ENCODE measurements at places on chromosomes 16 and 17.

DNA sequence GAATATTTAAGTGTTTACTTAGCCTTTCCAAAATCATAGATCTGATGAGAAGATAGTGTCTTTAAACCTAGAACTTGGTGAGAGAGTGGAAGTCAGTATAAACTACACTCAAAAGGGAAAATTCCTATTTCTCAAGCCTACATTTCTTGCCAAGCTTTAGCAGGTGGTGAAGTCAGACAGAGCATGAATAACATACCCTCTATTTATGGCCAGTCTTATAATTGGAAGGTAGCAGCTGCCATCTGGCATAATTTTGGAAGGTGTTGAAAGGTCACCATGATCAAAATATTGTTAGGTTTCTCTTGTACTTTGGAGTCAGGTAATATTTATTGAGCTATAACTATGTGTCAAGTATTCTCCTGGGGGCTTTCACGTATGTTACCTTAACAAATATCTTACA is 729.3 kb upstream of the KIF2B start:
- DNase-seq = no peak

DNA sequence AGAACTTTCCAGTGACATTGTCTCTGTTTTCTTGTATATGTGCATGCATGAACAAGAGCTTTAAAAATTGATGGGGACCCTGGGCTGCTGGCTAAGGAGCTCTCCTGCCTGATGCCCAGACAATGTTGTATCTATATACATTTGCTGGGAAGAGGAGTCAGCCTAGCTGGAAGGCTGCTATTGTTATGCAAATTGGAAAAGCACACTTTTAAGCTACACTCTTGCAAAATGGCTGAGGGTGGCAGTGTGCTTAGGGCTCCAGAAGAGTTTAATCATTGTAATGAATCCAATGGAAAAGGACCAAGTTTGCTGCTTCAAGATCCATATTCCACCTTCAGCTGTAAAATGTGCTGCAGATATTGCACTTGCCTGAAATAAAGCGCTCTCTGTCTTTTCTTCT is 171.8 kb downstream of the PRKCA start:
- DNase-seq = no peak

DNA sequence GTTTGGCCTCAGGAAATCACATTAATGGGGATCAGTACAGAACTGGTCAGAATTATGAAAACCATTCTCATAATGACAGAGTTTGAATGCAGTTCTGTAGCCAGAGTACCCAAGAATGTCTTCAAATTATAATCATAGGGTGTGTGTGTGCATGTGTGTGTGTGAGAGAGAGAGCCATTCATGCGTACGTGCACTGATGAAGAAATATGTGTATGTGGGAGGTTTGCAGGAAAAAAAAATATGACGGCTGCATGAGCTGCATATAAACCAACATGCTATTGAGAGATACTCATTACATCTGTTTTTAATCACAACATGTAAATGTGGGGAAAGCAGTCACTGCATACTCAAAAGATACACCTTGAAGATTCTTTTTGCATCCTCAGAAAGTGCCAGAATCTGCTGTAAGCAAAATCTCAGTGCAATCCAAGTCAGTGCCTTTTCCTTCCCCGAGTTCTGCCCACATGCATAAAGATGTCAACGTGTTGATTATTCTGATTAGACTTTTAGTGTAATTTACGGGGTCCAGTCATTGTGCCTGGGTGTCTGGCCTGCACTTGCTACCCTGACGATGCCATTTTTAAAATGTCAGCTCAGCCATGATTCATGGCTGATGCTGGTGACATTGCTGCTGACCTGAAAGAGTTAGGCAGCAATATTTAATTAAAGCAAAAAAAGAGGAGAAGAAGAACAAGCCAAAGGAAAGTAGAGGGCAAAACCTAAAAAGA is 378.7 kb upstream of the ZFHX3 start:
- DNase-seq = no peak

- DNase-seq = no peak
These were observed 70.1 kb downstream of the SMG6 start for GRCh38 chr17:2233441-2233947.

DNA sequence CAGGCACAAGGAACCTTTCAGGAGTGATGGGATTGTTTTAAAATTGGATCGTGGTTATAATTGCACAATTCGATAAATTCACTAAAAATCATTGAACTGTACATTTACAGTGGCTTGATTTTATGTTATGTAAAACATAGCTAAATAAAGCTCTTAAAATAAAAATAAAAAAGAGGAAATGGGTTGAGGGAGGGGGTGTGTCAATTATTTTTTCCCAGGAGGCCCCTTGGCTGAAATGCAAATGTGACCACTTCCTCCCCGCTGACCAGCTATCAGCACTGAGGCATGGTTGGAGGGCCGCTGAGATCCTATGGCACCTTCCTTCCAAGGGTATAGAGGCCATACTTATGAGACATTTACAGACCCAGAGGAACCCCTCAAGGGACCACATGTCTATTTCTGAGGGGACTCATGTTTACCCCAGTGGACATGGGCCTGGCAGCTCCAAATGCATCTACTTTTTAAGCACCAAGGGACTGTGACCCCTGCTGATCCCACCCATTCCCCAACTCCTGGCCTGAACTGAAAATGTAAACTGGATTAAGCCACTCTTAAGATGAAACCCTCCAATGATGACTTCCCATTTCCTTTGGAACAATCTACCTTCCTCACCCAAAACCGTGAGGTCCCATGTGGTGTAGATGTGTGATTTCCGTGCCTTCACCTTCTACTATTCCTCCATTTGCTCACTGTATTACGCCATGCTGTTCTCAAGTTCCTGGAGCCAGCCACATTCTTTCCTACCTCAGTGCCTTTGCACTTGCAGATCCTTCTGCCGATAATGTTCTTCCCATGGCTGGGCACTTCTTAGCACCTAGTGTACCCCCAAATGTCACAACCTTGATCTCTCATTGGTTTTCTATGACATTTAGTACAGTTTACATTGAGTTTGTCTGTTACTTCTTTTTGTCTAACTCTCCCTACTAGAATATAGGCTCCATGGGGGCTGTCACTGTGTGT is 2.8 kb upstream of the IL21R start:
- no peak for DNase-seq

GRCh38 chr17:60817192-60817591 is 139.5 kb downstream of the BCAS3 start:
- DNase-seq = no peak

DNA sequence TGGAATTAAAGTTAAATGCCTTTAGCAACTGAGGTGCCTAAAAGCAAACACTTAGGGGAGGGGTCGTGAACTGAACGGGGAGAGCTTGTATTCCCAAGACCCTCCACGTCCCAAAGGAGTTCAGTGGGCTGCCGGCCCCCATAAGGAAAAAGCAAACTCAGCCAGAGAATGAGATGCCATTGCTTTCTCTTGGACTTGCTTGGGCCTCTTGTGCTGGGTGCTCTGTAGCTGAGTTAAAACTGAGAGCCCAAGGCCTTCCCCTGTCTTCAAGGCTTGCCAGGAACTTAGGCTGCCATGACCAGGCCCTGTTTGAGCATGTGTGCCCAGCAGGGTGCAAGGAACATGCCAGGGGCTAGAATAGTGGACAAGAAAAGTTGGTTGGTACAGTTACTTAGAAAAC is 199.8 kb downstream of the IRX3 start:
- no peak for DNase-seq

DNA sequence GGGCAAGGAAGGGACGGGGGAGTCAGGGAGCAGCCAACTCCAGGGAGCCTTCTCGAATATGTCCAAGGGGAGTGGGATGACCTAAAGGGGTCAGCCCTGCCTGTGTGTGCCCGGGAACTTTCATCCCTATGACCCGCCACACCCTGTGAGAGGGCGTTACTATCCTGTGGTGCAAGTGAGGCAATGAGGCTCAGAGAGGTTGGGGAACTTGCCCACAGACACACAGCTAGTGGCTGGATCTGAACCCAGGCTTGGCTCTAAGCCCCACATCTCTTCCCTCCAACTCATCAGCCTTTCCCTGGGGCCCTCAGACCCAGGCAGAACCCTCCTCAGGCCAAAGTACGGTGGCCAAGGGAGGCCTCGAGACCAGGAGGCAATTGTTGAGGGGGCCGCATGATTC is 23.2 kb downstream of the JUP start:
- no peak for DNase-seq

DNA sequence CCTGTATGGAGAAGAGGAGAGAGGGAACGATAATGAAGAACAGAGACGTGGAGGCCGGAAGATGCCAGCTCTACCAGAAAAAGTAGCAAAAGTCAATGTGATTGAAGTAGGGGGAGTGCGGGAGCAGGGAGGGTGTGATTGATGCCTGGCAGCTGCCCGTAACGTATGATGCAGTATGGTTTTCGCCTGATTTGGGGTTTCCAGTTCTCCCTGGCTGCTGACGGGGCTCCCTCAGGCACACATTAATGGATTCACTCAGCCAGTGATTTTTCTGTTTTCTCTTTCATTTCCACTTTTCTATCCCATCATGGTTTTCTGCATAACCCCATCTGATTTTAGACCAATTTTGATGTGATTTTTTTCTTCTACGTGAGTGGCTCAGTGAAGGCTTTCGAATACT is 62.1 kb downstream of the PRKCA start:
- no peak for DNase-seq

DNA sequence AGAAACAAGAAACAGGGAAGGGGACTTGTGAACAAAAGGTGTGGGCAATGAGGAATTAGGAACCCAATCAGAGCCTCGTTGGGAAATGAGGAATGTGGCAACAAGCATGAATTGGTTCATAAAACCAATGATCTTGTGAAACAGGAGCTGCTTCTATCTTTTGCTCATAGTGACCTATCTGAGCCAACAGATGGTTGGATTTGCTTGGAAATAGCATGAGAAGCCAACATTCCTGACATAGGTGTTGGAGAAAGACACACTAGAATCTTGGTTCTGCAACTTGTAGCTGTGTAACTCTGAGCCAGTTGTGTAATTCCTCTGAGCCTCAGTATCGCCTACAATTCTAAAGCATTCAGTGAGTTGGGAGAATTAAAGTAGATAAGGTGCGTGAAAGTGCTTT is 251.9 kb upstream of the AXIN2 start:
- DNase-seq = no peak

DNA sequence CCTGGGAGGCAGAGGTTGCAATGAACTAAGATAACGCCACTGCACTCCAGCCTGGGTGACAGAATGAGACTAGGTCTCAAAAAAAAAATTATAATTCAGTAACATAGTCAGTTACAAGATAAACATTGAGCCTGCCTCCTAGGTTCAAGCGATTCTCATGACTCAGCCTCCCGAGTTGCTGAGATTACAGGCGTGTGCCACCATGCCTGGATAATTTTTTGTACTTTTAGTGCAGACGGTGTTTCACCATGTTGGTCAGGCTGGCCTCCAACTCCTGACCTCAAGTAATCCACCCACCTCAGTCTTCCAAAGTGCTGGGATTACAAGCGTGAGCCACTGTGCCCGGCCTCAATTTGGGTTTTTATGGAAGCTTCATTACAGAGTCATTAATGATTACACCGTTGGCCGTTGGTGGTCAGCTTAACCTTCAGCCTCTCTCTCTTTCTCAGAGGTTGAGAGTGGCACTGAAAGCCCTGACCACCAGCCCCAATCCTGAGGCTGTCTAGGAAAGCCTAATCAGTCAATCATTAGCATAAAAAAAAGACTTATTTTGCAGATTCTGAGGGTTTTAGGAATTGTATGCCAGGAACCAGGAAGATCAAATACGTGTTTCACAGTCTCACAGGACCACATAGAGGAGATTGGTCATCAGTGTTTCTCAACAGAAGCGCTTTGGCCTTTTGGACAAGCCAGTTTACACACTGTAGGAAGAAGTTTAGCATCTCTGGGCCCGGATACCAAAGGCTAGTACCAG is 1.3 kb upstream of the LRRC37A3 start:
- no peak for DNase-seq

DNA sequence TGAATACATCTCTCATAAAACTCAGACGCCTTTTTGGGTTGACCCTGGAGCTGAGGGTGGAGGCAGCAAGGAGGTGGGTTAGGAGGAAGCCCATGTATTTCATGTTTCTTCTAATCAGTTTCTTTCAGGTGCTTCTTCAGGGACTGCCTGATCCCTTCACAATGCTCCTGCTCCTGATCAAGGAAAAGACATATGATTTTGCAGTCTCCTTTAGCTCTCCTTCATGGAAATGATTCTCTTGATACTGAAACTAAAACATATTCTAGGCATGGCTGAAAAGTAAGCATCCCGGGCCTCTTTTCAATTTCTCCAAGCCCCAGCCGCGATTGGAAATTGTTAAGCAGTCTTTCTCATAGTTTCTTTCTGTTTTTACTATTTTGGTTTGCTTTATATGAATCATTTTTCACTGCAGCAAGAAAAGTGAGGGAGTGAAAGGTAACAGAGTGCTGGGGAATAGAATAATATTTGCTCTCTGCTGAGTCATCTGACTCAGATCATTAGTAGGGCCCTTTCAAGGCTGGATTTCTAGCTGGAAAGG is 730.7 kb downstream of the CDH11 start:
- no peak for DNase-seq

DNA sequence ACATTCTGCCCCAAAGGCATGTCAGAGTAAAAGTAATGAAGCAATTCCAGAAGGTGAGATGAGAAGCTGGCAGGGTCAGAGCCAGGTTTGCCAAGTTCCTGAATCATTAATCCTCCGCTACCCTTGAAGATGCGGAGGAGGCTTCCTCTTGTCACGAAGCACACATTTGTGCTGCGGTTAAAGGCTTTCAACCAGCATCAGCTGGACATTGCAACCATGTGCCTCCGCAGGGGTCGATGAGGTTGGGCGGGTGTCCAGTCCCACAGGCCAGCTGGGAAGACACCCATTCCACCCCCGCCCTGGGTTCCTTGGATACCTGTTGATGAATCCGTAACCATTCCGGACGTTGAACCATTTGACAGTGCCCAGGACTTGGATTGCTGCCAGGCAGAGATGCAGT is 1.3 kb downstream of the YBX2 start:
- DNase-seq = no peak

GRCh38 chr16:68074850-68075555 is 10.2 kb upstream of the NFATC3 start:
- DNase-seq = no peak

DNA sequence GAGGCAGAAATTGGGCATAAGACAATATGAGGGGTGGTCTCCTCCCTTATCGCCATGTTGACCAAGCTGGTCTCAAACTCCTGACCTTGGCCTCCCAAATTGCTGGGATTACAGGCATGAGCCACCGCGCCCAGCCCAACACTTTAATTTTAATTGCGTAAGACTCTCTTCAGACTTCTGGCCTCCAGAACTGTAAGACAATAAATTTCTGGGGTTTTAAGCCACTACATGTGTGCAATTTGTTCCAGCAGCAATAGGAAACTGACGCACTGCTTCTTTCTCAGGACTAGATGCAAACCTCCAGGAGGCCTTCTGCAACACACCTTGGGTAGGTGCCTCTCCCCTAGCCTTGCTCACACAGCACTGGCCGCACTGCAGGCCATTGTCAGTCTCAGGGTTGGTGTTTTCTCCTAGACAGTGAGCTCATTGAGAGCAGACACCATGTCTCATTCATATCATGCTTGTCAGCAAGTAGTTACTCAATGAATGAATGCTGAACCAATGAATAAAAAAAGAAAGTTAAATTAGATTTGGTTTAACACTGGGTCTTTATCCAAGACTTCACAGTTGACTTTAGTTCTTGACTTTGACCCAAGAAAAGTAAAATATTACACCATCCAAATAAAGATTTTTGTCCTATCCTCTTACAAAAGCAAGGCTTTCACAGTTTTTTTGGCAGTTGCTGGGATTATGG is 5.5 kb upstream of the ACSF2 start:
- no peak for DNase-seq

- no peak for DNase-seq
These were observed 59.6 kb downstream of the TANGO6 start for GRCh38 chr16:68902969-68903345.

- DNase-seq = peak; percentile 71
These were observed at the start of gene EFCAB13 for GRCh38 chr17:47323382-47324223. EFCAB13 (plus strand) TSS chr17:47323955; CDS start chr17:47328354, 4,399 bp downstream.

GRCh38 chr16:29726845-29727377 is 18.9 kb downstream of the C16orf54 start:
- no peak for DNase-seq

GRCh38 chr17:79778504-79779083 is 646 bp downstream of the CBX2 start:
- DNase-seq = peak; percentile 59

All from neuronal stem cell (in vitro differentiated cells).